Hepatocyte (in vitro differentiated cells): ENCODE measurements at places on chromosomes 7 and 10. TPM values are rescaled to one million over a fixed set of nuclear protein-coding genes. Genes with fewer than 3 reads are reported as not detected.
A peak's percentile ranks its signal among the peaks of the same experiment; 100 is the strongest.

DNA sequence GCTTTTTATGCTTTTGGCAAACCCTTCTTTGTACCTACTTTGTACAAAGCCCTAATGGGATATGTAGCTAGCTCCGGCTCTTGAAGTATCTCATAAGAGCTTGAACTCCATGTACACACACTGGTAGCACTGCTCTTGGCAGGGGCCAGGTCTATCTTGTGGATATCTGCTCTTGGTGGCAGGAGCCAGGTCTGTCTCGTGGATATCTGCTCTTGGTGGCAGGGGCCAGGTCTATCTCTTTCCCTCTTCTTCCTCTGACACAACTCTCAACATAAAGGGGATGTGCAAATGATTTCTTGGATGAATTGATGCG, 91.9 kb downstream of the WNT2 start:
- H3K27me3 ChIP-seq: no peaks in the 10 kb centered on the region
- peaks cover 12% of the 10 kb centered on the region for H3K4me1 ChIP-seq
- peak overlapping the region; percentile 17 for H3K27ac ChIP-seq
- H3K4me3 ChIP-seq: no peak overlapping the region
- no peak for DNase-seq

Gene SPDYE8
- polyA plus RNA-seq: 0.17 and 0.19 TPM in 2 replicates

- no peak overlapping the region for H3K4me3 ChIP-seq
- H3K4me1 ChIP-seq: no peaks in the 10 kb centered on the region
- no peaks in the 10 kb centered on the region for H3K27me3 ChIP-seq
- no peaks in the 10 kb centered on the region for H3K36me3 ChIP-seq
- H3K27ac ChIP-seq: no peak overlapping the region
- no peak for DNase-seq
These were observed 143.7 kb downstream of the GPAM start for GRCh38 chr10:112039823-112040222.

- DNase-seq: peak; percentile 49
- peak within 1 kb of the TSS; percentile 92 for H3K27ac ChIP-seq
- H3K4me3 ChIP-seq: peak within 1 kb of the TSS; percentile 73
- no peaks in the 10 kb centered on the region for H3K36me3 ChIP-seq
- no peaks in the 10 kb centered on the region for H3K4me1 ChIP-seq
These were observed at the start of gene CFTR for GRCh38 chr7:117479225-117480054. TSS of gene CFTR (plus strand) at chr7:117480025. CDS start at chr7:117480095, 70 bp downstream.

- no peak overlapping the region for H3K4me3 ChIP-seq
- H3K4me1 ChIP-seq: peaks cover 20% of the 10 kb centered on the region
- no peaks in the 10 kb centered on the region for H3K36me3 ChIP-seq
- H3K27ac ChIP-seq: no peak overlapping the region
- no peaks in the 10 kb centered on the region for H3K27me3 ChIP-seq
These were observed 109.0 kb downstream of the CCNY start for GRCh38 chr10:35445150-35445884.

Gene HYAL4
- not detected in 2 replicates for polyA plus RNA-seq

Gene ANKRD7
- polyA plus RNA-seq: 0.34 TPM in 1 of 2 replicates, not detected in the other

Gene NEUROG3
- 0.87 and 1.2 TPM in 2 replicates for polyA plus RNA-seq

DNA sequence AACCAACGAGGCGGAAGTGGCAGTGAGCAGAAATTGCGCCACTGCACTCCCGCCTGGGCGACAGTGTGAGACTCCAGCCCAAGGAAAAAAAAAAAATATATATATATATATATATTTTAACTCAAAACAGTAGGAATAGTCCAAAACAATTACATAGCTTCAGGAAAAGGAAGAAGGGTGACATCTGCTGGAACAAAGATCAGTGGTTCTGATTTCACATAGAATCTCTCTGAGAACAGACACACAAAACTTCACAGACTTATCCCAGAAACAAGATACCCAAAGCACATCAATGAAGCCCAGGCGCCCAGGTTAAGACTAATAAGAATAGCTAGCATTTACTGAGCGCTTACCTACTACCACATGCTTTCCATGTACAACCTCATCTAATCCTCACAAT, 45.0 kb downstream of the DNMBP start:
- peaks cover 8% of the 10 kb centered on the region for H3K4me1 ChIP-seq
- H3K27me3 ChIP-seq: no peaks in the 10 kb centered on the region
